ENCODE measurements at places on chromosomes 12 and 14. TPM values are rescaled to one million over a fixed set of nuclear protein-coding genes. Genes with fewer than 3 reads are reported as not detected.

- no peaks in the 10 kb centered on the region for H3K4me1 ChIP-seq
- H3K36me3 ChIP-seq, result no peaks in the 10 kb centered on the region
Measured at GRCh38 chr12:83390186-83390585, 703.5 kb downstream of the TMTC2 start.

- H3K36me3 ChIP-seq, result no peaks in the 10 kb centered on the region
- H3K4me1 ChIP-seq, result no peaks in the 10 kb centered on the region
Measured at GRCh38 chr14:101467181-101467926, 93.9 kb upstream of the DIO3 start.

DNA sequence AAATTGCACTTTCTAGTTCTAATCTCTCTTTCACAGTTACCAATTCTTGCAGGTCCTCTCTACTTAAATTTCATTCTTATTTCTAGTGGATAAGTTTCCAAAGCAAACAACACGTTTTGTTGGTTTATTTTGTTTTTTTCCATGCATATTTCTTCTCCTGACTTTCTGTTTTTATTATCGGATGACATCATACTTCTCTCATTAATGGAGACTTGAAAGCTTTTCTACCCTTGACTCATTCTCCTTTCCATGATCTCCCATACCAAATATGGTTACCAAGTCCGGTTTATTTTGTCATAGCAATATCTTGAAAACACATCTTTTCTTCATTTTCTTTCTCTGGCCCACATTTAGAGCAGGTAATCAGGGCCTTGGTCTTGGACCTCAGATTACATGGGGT is 796.5 kb downstream of the GALC start:
- H3K36me3 ChIP-seq, result no peaks in the 10 kb centered on the region
- H3K4me3 ChIP-seq, result no peak overlapping the region
- no peaks in the 10 kb centered on the region for H3K4me1 ChIP-seq
- no peaks in the 10 kb centered on the region for H3K27me3 ChIP-seq
- no peak overlapping the region for H3K27ac ChIP-seq

DNA sequence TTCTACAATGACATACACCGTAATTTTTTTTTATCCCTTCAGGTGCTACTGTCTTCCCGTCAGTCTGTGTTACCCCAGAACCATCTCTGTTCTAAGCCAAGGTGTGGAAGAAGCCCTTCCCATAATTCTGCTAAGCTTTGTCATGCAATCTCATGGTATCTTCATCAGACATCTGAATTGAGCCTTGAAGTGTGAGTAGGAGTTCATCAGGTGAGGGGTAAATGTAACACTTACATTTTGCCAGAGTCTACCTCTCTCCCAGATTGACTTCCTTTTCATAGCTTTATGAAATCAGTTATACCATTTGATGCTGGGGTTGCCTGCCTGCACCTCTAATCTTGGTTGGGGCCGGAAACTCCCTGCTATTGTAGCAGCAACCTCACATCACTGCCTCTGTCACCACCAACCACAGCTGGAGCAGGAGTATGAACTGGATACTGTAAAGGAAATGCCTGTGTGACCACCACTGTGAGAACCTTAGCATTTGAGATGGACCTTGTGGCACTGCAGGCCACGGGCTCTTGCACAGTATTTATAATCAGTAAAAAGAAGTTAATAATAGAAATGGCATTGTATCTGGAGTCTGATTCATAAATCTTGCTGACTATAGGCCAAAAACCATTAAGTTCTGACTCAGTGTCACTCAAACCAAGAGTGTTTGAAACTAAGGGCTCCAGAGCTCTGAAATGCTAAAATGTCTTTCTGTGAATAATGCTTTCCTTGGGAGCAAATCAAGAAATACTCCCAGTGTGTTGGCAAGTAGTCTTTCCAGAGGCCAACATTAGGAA is 58.7 kb upstream of the STK38L start:
- H3K36me3 ChIP-seq, result no peaks in the 10 kb centered on the region
- no peaks in the 10 kb centered on the region for H3K4me1 ChIP-seq
- H3K27me3 ChIP-seq, result no peaks in the 10 kb centered on the region
- H3K27ac ChIP-seq, result no peak overlapping the region
- no peak overlapping the region for H3K4me3 ChIP-seq

DNA sequence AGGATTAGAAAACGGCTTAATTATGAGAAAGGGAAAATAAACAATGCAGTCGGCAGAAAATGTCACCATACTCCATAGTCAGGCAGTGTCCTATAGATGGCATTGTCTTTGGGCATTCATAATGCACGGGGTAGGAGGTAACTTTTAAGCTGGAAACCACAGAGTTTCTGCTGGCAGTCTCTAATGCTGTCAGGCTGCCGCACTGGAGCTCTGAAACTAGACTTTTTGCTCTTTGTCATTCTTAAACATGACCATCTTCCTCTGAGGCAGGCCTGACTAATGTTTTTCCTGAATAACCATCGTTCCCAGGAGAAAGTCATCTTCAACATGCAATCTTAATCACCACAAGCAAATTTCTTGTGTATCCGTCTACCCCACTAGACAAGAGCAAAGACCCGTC is 108.8 kb downstream of the ETNK1 start:
- no peaks in the 10 kb centered on the region for H3K36me3 ChIP-seq
- peaks cover 5% of the 10 kb centered on the region for H3K4me1 ChIP-seq
- H3K4me3 ChIP-seq, result no peak overlapping the region
- H3K27me3 ChIP-seq, result no peaks in the 10 kb centered on the region

GRCh38 chr14:91649930-91650329 is 82.0 kb downstream of the CATSPERB start:
- H3K4me3 ChIP-seq, result no peak overlapping the region
- no peaks in the 10 kb centered on the region for H3K27me3 ChIP-seq
- no peaks in the 10 kb centered on the region for H3K4me1 ChIP-seq
- H3K36me3 ChIP-seq, result no peaks in the 10 kb centered on the region

DNA sequence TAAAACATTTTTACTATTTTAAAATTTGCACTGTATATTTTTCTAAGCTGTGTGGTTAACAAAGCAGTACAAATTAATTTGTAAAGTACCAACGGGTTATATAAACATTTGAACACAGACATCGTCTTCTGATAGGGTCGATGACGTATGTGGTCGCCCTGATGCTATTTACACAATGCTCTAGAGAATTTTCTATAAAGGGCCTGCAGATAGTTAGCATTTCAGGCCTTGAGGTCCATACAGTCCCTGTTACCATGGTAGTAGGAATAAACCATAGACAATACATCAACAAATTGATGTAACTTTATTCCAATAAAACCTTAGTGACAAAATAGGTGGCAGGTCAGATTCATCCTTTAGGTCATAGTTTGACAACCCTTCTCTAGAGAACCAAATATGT is 25.7 kb upstream of the PDZRN4 start:
- no peak overlapping the region for H3K27ac ChIP-seq
- H3K27me3 ChIP-seq, result no peaks in the 10 kb centered on the region
- no peak for DNase-seq
- no peaks in the 10 kb centered on the region for H3K4me1 ChIP-seq
- H3K4me3 ChIP-seq, result no peak overlapping the region
- no peaks in the 10 kb centered on the region for H3K36me3 ChIP-seq

GRCh38 chr12:24977711-24978110 is 28.8 kb upstream of the BCAT1 start:
- no peaks in the 10 kb centered on the region for H3K36me3 ChIP-seq
- DNase-seq, result no peak
- no peaks in the 10 kb centered on the region for H3K27me3 ChIP-seq
- no peak overlapping the region for H3K4me3 ChIP-seq
- no peaks in the 10 kb centered on the region for H3K4me1 ChIP-seq

DNA sequence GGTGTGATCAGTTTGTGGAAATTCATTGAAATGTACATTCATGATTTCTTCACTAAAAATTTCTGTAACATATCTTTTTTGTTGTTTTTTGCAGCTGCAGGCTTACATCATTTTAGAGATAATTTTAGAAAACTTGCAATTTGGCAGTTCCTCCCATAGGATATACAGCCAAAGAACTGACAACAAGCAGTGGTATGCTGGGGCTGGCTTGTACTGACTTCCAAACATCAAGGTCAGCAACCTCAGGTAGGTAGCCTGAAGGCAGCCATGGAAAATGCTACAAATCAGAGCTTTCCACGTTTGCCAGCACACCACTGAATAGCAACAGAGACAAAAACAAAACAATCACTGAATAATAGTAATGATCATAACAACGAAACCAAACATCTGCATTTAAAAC is 21.2 kb downstream of the TRIM9 start:
- H3K27ac ChIP-seq, result no peak overlapping the region
- no peaks in the 10 kb centered on the region for H3K4me1 ChIP-seq
- no peaks in the 10 kb centered on the region for H3K36me3 ChIP-seq
- no peaks in the 10 kb centered on the region for H3K27me3 ChIP-seq

DNA sequence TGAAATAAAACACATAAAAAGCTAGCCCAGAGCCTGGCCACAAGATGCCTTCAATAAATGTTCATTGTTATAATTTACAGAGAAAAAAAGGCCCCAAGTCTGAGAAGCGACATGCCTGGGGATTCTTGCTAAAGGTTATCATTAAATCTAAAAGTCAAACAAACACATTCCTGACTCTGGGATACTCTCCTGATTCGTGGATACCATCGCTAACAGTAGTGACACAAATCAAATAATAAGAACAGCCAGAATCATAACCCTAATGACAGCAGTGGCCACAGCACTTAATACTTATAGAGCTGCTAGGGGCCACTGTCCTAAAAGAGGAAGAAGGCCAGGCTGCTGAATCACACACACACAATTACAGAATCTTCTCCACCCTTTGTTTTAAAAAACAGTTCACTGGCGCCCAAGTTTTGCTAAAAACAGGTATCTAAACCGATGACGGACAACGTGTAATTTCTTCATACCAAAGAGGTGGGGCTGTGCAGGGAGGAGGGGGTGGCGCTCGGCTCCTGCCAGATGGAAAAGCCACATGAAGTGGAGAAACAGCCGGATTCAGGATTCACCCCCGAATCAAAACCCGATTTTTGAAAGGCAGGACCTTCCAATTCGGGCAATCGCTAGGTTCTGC is 1.2 kb downstream of the CLIP1 start:
- H3K27me3 ChIP-seq, result no peaks in the 10 kb centered on the region
- H3K4me1 ChIP-seq, result peaks cover 16% of the 10 kb centered on the region
- H3K36me3 ChIP-seq, result no peaks in the 10 kb centered on the region
- no peak for DNase-seq
- H3K4me3 ChIP-seq, result peak overlapping the region; percentile 93
- H3K27ac ChIP-seq, result peak overlapping the region; percentile 96

- DNase-seq, result peak; percentile 70
- H3K4me1 ChIP-seq, result peaks cover 6% of the 10 kb centered on the region
- H3K4me3 ChIP-seq, result no peak overlapping the region
- no peaks in the 10 kb centered on the region for H3K27me3 ChIP-seq
- no peaks in the 10 kb centered on the region for H3K36me3 ChIP-seq
- no peak overlapping the region for H3K27ac ChIP-seq
Measured at GRCh38 chr14:23569443-23570151, 2.0 kb upstream of the AP1G2 start.

DNA sequence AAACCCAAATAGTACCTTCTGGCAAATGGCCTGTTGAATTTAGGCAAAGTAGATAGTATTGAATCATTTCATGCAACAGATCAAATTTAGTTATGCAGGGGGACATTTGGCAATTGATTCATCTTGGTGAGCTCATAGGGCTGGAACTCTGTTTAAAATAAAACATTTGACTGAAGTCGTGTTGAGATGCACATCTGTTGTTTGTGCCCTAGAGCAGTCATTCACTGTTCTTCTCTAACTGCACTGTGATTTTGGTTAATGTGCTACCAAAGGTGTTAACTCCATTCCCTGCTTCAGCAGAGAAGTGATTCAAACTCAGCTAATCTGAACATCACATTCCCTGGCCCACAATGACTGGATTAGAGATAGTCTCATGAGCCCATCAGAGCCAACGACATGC is 44.0 kb upstream of the CSRP2 start:
- no peak for DNase-seq
- no peaks in the 10 kb centered on the region for H3K27me3 ChIP-seq
- no peak overlapping the region for H3K27ac ChIP-seq
- no peak overlapping the region for H3K4me3 ChIP-seq
- no peaks in the 10 kb centered on the region for H3K36me3 ChIP-seq

- H3K4me3 ChIP-seq, result no peak overlapping the region
- no peaks in the 10 kb centered on the region for H3K4me1 ChIP-seq
- H3K27me3 ChIP-seq, result no peaks in the 10 kb centered on the region
Measured at GRCh38 chr12:113439606-113440030, 17.4 kb downstream of the SDSL start.

GRCh38 chr14:60760644-60761364 is 26.2 kb downstream of the MNAT1 start:
- H3K36me3 ChIP-seq, result no peaks in the 10 kb centered on the region
- DNase-seq, result no peak
- no peak overlapping the region for H3K4me3 ChIP-seq
- H3K27ac ChIP-seq, result no peak overlapping the region
- H3K4me1 ChIP-seq, result no peaks in the 10 kb centered on the region
- no peaks in the 10 kb centered on the region for H3K27me3 ChIP-seq

DNA sequence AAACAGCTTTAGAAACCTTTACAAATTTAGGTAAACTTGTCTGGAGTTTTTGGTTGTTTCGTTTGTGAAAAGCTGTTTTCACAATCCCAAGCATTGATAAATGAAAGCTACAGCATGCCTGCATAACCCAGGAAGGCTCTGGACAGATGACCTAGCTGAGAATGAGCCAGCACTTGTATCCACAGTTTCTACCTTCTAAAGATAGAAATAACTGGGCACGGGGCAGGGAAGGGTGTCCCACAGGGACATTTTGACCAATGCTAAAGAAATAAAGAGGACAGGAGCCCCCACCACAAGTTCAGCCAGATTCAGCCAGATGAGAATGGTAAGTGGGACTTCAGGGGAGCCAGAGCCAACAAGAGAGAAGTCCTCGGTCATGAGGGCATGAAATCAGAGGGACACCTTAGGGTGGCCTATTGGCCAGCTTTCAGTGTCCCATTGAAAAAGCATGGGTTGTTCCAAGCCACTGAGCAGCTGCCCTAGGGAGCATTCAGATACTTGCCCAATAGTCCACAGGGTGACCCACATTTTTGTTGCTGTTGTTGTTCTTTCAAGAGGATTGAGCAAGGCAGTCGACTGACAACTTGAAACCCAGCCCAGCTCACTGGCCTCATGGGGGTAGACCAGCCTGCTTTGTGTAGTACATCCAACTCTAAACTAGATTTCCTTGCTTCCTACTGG is 140.3 kb upstream of the NUDT4 start:
- H3K27ac ChIP-seq, result no peak overlapping the region
- H3K4me1 ChIP-seq, result no peaks in the 10 kb centered on the region
- H3K4me3 ChIP-seq, result no peak overlapping the region
- no peak for DNase-seq

GRCh38 chr12:96150442-96150841 is 43.7 kb upstream of the ELK3 start:
- H3K4me1 ChIP-seq, result no peaks in the 10 kb centered on the region
- no peak overlapping the region for H3K27ac ChIP-seq
- no peak for DNase-seq

DNA sequence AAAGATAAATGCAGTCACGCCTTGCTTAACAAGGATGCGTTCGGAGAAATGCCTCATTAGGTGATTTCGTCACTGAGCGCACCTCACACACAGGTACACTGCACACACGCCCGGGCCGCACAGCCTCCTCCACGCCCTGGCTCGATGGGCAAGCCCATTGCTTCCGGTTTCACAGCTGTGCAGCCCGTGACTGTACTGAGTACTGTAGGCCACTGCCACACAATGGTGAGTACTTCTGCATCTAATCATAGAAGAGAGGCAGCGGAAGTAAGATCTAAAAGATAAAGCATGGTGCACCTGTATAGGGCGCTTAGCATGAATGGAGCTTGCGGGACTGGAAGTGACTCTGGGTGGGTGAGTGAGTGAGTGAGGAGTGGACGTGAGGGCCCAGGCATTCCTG is 4.3 kb downstream of the RIMBP2 start:
- no peak overlapping the region for H3K4me3 ChIP-seq
- H3K36me3 ChIP-seq, result no peaks in the 10 kb centered on the region
- H3K27ac ChIP-seq, result no peak overlapping the region
- H3K27me3 ChIP-seq, result no peaks in the 10 kb centered on the region
- no peaks in the 10 kb centered on the region for H3K4me1 ChIP-seq

LRP1-AS gene
- not detected for total RNA-seq

PTPN21 gene
- total RNA-seq, result 23.2 TPM

FOXM1 gene
- 1.3 TPM for total RNA-seq

FOXG1 gene
- not detected for total RNA-seq

PZP gene
- total RNA-seq, result 0.31 TPM

LRRC10 gene
- not detected for total RNA-seq

IAPP gene
- total RNA-seq, result not detected

Data from kidney (tissue), 22 donors.